ENCODE measurements at places on chromosomes 16 and 17.

- no peak overlapping the region for H3K4me3 ChIP-seq
- no peaks in the 10 kb centered on the region for H3K27me3 ChIP-seq
- no peaks in the 10 kb centered on the region for H3K36me3 ChIP-seq
- no peak overlapping the region for H3K27ac ChIP-seq
- no peak for DNase-seq
Measured at GRCh38 chr17:13544292-13544691, 57.4 kb downstream of the HS3ST3A1 start.

DNA sequence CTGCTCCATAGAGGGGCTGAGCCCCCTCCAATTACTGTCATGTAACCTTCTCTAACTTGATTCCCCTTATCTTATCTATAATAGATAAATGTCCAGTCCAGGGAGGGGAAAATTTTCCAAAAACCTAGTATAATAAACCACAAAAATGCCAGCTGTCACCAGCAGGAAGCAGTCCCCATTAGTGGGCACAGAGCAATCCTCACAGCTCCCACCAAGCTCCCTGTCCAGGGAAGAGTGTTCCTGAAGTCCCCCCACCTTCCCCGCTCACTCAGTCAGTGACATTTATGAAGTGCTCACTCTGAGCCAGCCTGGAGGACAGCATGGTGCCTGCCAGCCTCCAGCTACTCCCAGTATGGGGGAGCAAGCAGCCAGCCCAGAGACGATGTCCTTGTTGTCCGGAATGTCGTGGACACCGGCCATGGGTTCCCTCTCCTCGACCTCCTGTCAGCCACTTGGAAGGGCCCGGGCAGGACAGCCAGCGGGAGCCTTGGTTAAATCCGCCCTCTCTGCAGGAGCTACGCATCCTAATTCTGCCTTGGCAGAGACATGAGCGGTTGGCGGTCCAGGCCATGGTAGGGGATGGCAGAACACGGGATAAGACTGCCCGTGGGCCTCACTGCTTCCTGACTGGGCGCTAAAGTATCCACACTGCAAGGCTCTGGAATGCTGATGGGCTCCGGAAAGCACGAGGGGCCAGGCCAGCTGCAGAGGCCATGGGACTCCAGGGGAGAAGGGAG, 102.0 kb upstream of the CDH5 start:
- H3K27me3 ChIP-seq, result no peaks in the 10 kb centered on the region
- no peak overlapping the region for H3K4me3 ChIP-seq
- no peaks in the 10 kb centered on the region for H3K36me3 ChIP-seq
- no peak for DNase-seq

GRCh38 chr17:81582341-81582740, 30.2 kb upstream of the FAAP100 start:
- DNase-seq, result no peak
- H3K4me3 ChIP-seq, result no peak overlapping the region
- no peaks in the 10 kb centered on the region for H3K4me1 ChIP-seq
- H3K36me3 ChIP-seq, result peaks cover 69% of the 10 kb centered on the region

DNA sequence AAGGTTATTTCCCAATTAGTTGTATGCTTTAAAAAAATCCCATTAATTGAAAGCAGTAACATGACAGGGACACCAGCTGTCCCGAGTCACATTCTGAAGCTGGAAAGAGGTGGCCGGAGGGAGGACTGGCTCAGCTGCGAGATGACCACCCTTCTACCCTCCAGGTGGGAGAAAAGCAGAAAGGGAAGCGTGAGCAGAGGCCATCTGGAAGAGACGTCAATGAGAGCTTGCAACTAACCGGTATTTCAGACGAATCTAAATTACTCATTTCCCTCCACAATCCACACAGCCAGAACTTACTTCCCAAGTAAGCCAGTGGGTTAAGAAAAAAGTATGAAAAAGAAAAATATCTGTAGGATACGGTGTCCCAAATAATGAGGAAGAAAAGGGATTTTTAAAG, 28.5 kb upstream of the SLC38A8 start:
- H3K36me3 ChIP-seq, result peaks cover 24% of the 10 kb centered on the region
- H3K27ac ChIP-seq, result no peak overlapping the region
- H3K4me1 ChIP-seq, result no peaks in the 10 kb centered on the region
- H3K27me3 ChIP-seq, result no peaks in the 10 kb centered on the region

All from T-cell (primary cell).